ENCODE measurements at places on chromosomes 3 and 15.

DNA sequence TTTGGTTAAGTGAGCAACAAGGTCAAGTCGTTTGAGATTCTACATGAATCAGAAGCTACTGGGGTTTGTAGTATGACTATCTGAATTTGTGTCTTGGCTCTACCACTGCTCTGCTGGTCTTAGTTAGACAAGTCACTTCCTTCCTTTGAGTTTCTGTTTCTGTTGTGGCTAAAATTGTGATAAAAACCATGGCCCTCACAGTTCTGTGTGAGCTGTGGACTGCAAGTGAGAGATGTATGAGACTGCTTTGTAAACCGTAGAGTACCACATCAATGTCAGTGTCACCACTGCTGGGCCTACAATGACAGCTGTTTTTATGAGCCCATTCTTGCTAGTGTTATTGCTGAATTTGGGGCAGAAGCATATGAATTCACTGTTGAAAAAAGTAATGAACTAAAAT lies 32.7 kb downstream of the RARB start:
- DNase-seq = no peak

DNA sequence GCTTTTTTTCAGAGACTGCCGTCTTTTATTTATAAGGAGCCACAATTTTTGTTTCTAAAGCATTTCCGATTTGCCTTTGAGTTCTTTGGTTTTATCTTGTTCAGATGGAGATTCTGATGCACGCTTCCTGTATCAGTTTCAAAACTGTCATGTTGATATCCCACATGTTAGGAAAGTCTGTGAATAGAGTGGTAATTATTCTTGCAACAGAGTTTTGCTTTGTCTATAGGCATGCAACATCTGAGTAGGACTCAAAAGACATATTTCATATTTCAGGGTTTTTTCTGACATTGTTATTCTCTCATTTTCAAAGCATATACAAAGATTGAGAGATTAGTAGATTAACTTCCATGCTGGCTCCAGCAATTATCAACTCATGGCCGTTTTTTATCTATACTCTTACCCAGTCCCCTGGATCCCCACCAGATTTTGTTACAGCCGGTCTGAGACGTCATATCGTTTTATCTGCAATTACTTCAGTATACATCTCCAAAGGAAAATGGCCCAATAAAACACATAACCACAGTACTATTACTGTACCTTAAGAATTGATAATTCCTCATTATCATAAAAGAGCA lies 22.4 kb downstream of the PAQR5 start:
- DNase-seq = no peak

- DNase-seq = no peak
Measured at GRCh38 chr3:45582430-45582829, 12.1 kb upstream of the LIMD1 start.

- DNase-seq = no peak
Measured at GRCh38 chr15:45393851-45394250, 15.5 kb upstream of the GATM start.

DNA sequence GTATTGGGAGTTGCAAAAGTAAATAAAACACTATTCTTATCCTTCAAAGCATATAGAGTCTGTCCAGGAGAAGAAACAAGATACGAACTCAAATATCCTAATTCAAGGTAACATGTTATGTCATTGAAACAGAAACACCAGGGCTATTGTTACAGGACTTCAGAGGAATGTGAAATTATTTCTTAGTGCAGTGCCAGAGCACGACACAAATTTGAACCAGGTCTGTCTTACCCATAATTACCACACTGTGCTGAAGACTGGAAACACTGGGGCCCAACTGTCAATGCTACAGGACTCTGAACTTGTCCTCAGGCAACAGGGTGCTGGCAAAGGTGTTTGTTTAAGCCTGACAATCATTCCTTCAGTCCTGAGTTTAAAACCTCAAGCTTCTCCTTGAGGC lies 633.6 kb upstream of the UBE2E2 start:
- no peak for DNase-seq

GRCh38 chr3:124786511-124787241 lies 56.4 kb downstream of the UMPS start:
- DNase-seq = no peak

GRCh38 chr3:188889054-188889491 lies 282.7 kb upstream of the TPRG1 start:
- no peak for DNase-seq

DNA sequence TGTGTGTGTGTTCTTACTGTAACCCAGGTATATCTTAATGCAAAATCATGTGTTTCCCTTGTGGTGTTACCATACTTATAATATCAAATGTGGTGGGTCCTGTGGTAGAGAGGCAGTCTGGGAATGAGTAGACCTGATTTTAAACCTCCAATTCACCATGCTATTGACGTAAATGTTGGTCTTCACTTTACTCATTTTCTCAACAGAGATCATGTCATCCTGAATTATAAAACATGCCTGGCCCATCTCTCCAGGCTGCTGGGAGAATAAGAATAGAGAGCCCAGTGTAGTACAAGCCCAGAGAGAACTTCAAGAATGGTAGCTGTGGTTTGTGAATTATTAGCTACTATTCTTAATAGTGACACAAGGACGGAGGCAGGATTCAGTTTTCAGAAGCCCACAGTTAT lies 88.1 kb downstream of the MBNL1 start:
- no peak for DNase-seq

DNA sequence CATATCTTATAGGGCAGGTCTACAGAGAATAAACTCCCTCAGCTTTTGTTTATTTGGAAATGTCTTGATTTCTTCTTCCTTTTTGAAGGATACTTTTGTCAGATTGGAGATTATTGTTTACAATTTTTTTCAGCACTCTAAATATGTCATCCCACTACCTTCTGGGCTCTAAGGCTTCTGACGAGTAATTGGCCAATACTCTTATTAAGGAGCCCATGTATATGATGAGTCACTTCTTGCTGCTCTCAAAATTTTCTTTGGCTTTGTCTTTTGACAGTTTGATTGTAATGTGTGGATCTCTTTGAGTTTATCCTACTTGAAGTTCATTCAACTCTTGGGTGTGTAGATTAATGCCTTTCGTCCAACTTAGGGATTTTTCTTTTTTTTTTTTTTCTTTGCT lies 28.9 kb upstream of the CD200R1L start:
- DNase-seq = no peak

GRCh38 chr3:50930371-50931208 lies 255.9 kb downstream of the DOCK3 start:
- no peak for DNase-seq

DNA sequence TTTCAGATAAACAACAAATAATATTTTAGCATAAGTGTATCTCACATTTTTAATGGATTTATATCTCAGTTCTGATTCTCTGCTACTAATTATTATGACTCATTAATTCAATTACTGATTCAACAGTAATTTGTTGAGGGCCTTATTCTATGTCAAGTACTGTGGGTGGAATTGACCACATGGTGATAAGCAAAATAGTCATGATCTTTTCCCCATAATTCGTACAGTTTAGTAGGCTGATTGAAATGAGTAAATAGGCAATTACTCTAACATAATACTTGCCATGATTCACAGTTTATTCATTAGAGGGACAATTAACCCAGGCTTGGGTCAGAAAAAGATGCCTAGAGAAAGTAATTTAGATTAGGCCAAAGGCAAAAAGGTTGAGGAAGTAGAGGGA lies 60.9 kb upstream of the SLC4A7 start:
- no peak for DNase-seq

DNA sequence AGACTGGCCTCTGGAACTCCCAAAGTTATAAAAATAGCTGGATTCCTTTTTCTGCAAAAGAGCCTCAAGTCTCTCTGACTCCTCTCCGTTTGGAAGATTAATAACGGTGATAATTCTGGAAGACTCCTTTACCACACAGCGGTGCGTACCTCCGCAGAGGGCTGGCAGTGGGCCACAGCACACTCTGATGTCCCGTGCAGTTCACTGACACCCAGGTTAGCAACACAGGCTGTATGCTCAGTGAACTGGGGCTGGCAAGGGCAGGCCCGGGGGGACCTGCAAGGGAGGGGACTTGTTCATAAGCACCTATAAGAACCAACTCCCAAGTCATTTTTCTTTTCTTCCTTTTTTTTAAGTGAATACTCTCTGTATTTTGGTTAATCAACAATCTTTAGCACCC lies 120.3 kb upstream of the TJP1 start:
- DNase-seq = no peak

Data from NCI-H2227 treated with DMSO at 0.1 percent for 48 hours (cell line).